Retina (tissue), 1 donor: ENCODE measurements at places on chromosomes 6 and 20.

- no peak for DNase-seq
Measured at GRCh38 chr6:18347866-18348265, 39.3 kb upstream of the RNF144B start.

- no peak for DNase-seq
Measured at GRCh38 chr6:160386869-160387530, 38.8 kb downstream of the SLC22A3 start.

DNA sequence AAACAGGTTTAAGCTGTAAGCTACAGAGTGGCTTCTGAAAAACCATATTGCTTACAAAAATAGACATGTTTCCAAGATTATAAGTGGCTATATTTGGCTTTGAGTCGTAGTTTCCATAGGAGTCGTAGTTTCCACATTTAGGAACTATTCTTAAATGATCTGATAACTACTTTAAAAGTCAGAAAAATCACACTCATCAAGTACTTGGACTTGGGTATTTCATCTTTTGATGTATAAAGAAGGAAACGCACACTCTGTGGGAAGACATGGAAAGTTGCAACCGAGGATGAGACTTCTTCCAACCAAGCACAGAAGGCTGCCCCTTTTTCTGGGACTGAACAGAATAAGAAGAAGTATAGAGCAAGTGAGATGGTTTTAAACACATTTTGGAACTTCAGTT lies 118.3 kb downstream of the KHDRBS2 start:
- no peak for DNase-seq

DNA sequence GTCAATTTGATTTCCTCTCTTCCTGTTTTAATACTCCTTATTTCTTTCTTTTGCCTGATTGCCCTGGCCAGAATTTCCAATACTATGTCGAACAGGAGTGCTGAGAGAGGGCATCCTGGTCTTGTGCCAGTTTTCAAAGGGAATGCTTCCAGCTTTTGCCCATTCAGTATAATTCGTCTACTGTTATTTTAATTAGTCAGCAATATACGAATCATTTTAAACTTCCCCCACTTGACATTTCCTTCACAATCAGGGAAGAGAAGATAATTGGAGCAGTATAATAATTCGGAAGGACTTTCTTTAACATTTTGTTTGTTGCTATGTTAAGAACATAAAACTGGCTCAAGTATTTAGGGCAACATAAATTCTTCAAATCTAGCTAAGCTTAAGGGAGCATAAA lies 860.3 kb upstream of the SLC35B3 start:
- no peak for DNase-seq
